ENCODE measurements at places on chromosomes 3 and 15. TPM values are rescaled to one million over a fixed set of nuclear protein-coding genes. Genes with fewer than 3 reads are reported as not detected.

FEM1B gene
- 122 TPM for polyA plus RNA-seq

ZMYND10 gene
- polyA plus RNA-seq: 763 TPM

GCNT3 gene
- polyA plus RNA-seq: 15.4 TPM

ARPP21 gene
- 1.1 TPM for polyA plus RNA-seq

CCDC9B gene
- 20.4 TPM for polyA plus RNA-seq

GRCh38 chr3:49422379-49423248, at the start of gene AMT:
AMT (minus strand) TSS chr3:49422473; CDS start chr3:49422450, 23 bp downstream.
- DNase-seq: no peak

DNA sequence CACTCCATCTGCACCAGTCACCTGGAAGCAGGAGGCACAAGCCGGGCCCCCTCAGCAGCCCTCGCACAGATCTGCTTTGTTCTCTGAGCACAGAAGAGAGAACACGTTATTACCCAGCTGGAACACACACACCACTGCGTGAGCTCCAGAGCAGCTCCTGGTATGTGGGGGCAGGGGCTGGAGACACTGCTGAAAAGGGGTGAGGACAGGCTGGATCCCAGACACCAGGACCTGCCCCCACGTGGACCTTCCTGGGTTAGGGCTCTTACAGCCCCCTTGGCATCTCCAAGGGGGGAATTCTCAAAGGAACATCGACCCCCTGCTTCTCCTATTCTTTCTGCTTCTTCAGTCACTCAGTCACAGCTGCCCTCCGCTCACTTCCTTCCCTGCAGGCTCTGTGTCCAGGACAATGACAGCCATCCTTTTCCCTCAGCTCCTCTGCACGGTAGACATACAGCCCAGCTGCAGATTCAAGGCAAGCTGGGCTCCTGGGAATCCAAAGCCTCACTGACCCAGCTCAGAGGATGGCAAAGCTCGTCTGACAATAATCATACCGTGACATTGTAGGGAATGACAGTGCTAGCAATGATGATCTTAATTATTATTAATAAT, 33.7 kb downstream of the PRR20G start:
- DNase-seq: no peak

DNA sequence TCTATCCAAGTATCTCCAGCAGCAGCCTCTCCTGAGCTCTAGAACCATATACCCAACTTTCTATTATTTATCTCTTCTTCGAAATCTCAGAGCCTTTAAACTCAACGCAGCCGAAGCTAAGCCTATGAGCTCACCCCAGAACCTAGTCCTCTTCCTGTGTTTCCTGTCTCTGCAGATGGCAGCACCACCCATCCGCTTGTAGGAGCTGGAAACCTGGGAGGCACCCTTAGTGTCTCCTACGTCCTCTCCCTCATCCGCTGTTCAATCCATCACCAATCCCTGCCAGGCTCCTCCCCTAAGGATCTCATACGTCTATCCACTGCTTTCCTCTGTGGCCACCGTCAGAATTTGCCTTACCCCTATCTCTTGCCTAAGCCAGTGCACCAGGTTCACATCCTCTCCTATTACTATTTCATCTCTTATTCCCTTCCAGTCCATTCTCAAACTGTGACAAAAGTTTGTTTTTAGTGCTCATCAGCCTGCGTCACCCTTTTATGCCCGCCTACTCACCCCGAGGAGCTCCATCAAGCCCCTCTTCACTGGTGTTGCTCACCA, 9.6 kb downstream of the VGLL4 start:
- DNase-seq: no peak

- no peak for DNase-seq
Observed at GRCh38 chr3:128482666-128483656, 10.0 kb downstream of the GATA2 start.

DNA sequence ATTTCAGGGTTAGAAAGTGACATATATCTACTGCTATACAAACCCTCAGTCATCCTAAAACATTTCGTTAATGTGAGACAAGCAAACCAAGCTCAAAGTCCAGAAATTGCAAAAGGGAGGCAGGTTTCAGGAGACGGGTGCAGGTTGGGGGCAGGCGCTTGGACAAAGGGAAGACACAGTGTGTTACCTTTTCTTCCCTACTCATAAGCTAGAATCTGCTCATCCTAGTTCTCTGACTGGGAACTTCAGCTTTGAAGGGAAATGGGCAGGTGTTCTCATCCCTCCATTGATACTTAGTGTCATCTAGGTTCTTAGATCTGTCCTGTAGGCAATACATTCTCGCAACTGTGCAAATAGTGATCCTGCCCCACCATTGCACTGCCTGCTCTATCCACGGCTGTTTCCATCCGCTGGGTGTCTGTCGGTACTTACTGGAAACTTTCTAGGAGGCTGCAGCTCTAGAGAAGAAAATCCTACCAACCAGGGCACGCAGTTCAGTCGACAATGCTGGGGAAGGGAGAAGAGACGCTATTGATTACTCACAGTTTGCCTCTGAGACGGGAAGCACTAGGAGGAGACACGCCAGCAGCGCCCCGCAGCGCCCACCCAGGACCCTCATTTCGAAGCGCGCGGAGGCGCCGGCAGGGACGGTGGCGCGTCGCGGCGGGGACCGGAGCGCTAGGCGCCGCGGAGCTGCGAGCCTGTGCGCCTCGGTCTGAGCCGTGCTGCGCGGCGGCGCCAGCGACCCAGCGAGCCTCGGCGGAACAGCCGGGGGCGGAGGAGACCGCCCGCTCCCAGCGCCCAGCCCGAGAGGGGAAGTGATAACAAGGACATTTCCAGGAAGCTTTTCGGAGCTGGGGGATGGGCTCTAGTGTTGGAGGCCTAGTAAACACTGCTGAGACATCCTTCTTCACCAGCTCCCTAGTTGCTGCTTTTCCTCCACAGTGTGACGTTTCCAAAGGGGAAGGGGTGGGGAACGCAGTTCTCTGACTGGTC, at the start of gene PROS1:
PROS1 (minus strand) TSS at position 766 of the 996 bp plus-strand sequence; CDS start at position 619, 147 bp downstream.
- peak; percentile 88 for DNase-seq

GRCh38 chr15:64651601-64652191, 123.7 kb downstream of the RBPMS2 start:
- DNase-seq: no peak

GRCh38 chr3:37700466-37701248, 161.0 kb upstream of the CTDSPL start:
- no peak for DNase-seq

- DNase-seq: no peak
Observed at GRCh38 chr3:49641292-49641691, 32.9 kb upstream of the APEH start.

GRCh38 chr3:93867425-93867824, 106.3 kb downstream of the PROS1 start:
- no peak for DNase-seq

DNA sequence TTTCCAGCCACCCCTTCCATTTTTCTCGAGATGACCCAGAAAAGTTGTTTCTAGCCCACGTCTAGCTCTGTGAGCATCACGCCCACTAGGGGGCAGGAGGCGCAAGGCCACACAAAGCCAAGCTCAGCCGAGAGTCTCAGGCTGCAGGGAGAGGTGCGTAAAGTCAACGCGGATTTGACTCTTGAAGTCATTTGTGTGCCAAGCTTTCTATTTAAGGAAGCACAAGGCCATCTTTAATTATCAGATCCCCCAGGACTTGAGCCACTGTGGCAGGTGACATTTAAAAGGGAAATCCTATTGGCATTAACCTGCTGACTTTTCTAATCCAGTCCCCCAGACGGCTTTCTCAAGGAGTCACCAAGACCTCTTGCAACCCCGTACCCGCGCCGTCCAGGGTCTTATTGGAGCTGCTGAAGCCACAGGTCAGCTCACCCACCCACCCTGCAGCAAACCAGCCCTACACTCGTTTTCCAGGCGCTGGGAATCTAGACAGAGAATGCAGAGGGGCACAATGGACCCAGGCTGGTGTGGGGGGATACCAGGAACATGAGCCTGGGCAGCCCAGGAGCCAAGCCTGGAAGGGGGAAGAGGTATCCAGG, 62.1 kb downstream of the CAPN7 start:
- DNase-seq: peak; percentile 93

DNA sequence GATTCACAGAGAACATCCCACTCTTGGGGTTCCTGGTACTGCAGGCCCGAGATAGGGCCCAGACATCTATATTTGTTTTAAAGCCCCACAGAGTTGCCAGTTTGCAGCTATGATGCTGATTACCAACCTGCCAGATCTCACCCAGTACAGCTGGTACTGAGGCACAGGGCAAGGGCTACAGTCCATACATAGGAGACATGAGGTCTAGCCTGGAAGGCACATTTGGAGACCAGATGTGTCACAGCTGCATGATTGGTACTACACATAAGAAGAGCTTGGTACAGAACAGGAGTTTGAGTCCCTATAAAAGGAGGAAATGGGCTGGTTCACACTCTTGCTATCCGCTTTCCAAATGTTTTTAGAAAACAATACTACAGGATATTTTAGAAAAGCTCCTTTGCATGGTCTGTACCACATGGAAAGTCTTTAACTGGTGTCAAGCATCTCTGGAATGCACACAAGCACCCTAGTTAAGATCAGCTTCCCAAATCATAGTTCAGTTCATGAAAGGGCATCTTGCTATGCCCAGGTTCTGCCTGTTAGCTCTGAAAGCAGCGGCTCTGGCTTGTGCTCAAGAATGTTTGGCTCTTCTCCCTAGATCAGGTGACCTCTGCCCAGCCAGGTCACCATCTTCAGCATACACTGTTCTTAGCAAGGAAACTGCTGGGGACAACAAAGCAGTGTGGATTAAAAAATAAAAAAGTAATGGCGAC, 20.6 kb downstream of the MTMR14 start:
- DNase-seq: peak; percentile 81

- peak; percentile 45 for DNase-seq
Observed at GRCh38 chr3:186095561-186096081, 13.3 kb downstream of the ETV5 start.

DNA sequence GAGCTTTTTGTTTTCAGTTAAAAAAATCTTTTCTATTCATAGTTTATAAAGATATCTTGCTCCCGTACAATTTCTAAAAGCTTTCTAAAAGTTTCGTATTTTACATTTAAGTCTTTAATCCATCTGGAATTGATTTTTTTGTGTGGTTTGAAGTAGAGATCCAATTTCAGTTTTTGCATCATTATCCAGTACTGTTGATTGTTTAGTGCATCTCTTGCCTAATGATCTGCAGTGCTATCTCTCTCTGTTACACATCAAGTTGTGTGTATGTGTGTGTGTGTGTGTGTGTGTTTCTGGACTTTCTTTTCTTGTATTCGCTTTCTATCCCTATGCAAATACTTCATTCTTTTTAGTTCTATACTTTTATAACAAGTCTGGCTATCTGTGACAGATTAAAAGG, 605.8 kb upstream of the DPPA4 start:
- no peak for DNase-seq

- DNase-seq: no peak
Observed at GRCh38 chr15:83320404-83320803, 35.9 kb upstream of the BNC1 start.

DNA sequence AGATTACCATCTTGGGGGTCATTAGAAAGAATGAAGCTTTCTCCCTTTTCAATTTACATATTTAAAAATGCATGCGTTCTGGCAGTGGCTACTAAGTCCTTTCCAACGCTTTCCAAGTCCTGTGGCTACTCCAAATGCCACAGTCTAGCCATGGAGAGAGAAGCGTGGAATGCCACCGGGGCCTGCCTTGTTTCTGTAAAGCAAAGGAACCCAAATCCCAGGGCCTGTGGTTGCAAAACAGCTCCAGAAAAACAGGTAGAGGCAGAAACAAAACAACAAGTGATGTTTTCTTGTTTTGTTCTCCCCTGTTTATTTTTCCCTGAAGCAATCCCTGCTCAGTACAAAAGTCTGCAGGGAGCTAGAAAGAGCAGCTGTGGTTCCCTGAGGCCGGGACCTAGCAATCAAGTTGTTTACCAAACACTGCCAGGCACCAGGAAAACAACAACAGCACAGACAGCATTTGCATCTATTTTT, 85.5 kb downstream of the FOXP1 start:
- DNase-seq: no peak

All from testis (tissue), 5 donors.